ENCODE measurements at places on chromosomes 5 and 9.

GRCh38 chr9:36559036-36559695 lies 13.5 kb upstream of the MELK start:
- no peak for DNase-seq

GRCh38 chr5:148499452-148499851 lies 115.7 kb downstream of the FBXO38 start:
- no peak for DNase-seq

- DNase-seq = no peak
These were observed 22.3 kb downstream of the LEAP2 start for GRCh38 chr5:132895719-132896305.

DNA sequence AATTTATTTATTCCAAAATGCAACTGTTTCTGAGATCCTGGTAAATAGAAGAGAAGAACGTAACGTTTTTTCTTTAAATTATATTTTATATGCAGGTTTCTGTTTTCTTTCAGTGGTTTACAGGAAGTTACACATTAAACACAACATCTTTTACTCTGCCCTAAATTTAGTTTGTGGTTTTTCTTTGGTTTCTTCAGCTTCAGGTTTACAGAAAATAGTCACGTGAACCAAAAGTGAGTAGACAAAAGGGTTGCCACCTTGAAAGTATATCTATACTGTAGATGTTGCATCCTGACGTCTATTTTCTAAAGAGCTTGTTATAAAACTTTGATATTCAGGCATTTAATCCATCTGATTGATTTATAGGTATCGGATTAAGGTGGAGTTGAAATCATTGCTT lies 1236.6 kb downstream of the MAT2B start:
- no peak for DNase-seq

GRCh38 chr9:115513148-115513547 lies 395.2 kb upstream of the TNC start:
- DNase-seq = no peak

DNA sequence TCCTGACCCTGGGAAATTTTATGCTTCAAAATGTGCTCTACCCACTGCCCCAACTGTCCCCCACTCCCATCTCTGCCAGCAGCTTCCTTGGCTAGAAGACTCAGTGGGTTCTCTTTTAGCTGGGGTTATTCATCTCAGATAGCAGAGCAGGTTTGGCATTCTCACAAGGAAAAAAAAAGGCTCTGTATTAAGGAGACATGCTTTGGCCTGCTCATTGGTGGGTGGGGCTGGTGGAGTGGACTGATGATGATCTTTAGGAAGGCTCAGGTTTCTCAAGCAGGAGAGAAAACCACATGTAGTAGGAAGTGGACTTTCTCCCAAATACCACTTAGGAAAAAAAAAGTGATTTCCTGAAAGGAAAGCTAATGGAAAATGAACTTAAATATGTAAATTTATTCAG lies 279.2 kb upstream of the ZNF462 start:
- DNase-seq = no peak

- DNase-seq = no peak
These were observed 11.3 kb downstream of the C9 start for GRCh38 chr5:39352951-39353350.

DNA sequence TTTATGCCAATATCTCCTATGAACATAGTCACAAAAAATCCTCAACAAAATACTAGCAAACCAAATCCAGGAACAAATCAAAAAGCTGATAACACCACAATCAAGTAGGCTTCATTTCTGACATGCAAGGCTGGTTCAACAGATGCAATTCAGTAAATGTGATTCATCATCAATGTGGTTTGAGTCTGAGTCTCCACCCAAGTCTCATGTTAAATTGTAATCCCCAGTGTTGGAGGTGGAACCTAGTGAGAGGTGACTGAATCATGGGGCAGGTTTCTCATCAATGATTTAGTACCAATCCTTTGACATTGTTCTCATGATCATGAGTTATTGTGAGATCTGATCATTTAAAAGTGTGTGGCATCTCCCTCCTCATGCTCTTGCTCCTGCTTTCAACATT lies 1072.7 kb downstream of the NR2F1-AS1 start:
- no peak for DNase-seq

- DNase-seq = no peak
These were observed 135.4 kb upstream of the CCDC152 start for GRCh38 chr5:42621242-42621641.

- no peak for DNase-seq
These were observed 390 bp upstream of the SNX2 start for GRCh38 chr5:122774519-122774860.

- DNase-seq = no peak
These were observed 11.4 kb downstream of the PCDHGA12 start for GRCh38 chr5:141441571-141442170.

GRCh38 chr9:117682955-117683710 lies 21.1 kb upstream of the TLR4 start:
- no peak for DNase-seq

DNA sequence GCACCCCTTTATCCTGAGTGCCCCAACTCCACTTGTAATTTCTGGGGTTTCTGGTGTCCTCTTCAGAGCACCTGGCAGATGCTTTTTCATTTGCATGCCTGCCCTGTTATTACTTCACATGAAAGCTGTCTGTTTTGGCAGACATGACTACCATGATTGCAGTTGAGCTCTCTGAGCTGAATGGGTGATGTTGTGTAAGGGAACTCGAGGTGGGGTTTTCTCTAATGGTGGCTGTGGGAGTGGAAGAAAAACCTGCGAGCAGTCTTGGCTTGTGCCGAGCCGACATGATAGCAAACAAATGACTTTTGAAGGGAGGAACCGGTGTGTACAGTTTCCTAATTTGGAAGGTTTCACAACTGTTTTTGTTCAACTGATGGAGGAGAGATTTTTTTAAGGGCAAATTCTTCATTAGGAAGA lies 196.2 kb downstream of the AOPEP start:
- DNase-seq = no peak

- no peak for DNase-seq
These were observed 198.1 kb upstream of the EFNA5 start for GRCh38 chr5:107868650-107869409.

DNA sequence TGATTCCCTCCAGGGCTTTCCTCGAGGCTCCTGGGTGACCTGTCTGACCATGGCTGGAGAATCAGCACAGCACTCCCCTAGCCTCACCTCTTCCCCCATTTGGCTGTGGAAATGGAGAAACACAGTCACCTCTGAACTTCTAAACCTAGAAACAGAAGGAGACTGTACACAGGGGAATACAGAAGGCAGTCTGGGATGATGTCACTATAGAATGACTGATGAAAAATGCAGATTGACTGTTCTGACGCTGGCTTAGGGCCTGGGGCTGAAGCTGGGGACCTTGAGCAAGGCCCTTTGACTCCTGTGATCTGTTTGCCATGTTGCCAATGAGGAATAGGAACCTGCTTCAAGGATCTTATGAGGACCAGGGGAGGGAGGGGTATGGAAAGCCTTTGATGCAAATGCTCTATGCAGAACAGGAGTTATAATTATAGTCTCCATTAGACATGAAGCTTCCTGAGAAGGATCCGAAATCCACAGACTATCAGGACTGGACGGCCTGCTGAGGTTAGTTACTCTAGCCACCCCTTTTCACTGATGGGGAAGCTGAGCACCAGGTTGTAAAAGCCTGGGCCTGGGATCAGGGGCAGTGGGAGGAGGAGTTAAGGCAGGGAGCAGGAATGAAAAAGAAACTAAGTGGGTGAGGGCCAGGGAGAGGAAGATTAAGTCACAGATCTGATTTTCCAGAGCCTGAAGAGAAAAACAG lies 24.4 kb upstream of the ANXA6 start:
- no peak for DNase-seq

GRCh38 chr9:8857068-8857925 lies 1057.7 kb upstream of the DMAC1 start:
- DNase-seq = no peak

- no peak for DNase-seq
These were observed 48.3 kb upstream of the IRX4 start for GRCh38 chr5:1930880-1931603.

- DNase-seq = no peak
These were observed 4.3 kb downstream of the SPATA31E1 start for GRCh38 chr9:87886933-87887505.

GRCh38 chr5:149917073-149917676 lies 27.4 kb downstream of the PDE6A start:
- DNase-seq = no peak

DNA sequence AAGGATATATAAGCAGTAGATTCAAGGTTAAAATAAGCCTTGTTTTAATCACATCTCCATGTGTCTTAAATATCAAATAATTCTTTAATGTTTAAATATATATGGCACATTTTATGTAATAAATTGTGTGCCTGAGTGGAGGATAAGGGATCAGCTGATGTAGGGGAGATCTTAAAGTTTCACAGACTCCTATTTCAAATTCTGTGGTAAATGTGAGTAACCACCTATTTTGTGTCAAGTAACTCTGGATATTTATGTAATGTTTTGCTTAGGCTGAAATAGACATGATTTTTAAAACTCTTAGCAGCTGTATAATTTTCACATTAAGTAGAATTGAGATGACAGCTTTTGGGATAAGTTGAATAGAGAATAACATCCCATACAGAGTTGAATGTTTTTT lies 41.3 kb upstream of the ITGA2 start:
- DNase-seq = no peak

DNA sequence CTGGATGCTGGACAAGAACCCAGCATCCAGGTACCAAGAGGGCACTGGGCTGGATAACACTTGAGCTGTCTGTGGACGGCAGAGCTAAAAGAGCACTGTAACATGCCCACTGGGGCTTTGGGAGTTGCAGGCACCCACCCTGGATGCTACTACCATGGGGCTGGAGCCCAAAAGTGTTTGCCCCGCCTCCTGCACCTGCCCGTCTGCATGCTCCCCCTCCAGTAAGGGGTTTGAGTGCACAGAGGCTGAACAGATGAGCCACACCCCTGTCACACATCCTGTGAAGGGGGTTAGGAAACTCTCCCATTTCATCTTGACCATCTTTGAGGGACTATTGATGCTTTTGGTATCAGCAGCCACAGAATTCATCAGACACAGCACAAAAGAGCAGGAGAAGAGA lies 69.0 kb downstream of the LIX1 start:
- no peak for DNase-seq

DNA sequence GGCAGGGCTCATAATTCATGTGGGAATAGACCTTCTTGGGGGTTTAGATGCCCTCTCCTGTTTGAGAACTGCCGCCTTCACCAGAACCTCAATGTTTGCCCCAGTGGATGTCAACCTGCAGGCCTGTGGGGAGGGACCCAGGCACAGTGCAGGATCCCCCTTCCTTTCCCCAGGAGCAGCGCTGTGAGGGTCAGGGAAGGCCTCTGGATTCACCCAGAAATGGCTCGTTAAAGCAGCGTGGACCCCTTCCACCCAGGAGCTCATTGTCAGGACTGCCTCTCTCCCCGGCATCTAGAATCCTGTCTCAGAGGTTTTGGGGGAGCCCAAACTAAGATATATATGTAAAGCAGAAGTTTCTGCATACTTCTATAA lies 188.3 kb downstream of the GADD45G start:
- DNase-seq = no peak

- DNase-seq = no peak
These were observed 1.6 kb upstream of the SPATA9 start for GRCh38 chr5:95684361-95684760.

- no peak for DNase-seq
These were observed 67.2 kb downstream of the MRPL36 start for GRCh38 chr5:1732238-1732941.

DNA sequence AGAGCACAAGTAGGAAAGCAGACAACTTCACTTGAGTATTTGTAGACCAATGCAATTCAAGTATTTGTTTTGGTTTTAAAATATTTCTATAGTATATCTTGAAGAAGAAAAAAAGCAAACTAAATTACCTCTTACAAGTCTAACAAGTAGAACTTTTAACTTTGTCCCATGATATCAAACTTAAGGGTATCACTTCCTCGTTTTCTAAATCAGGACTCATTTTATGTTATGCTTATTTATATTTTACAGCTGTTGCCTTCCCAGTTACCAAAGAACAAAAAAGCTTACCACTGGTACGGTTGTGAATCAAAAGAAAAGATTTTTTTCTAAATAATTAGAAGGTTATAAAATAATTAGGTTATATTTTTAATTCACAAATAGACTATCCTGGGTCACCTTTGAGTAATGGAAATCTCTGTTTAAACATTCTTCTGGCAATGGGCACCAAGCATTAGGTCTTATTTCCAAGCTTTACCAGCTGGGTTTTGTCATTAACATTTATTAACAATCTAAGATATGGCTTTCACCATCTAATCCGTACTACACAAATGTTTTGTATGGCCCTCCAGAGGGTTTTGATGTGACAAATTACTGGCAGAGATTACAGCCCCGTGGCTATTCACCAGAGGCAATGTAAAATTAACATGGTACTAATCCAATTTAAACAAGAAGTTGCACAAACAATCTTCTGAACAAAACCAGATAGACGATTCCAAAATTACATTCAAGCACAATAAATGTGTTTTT lies 63.6 kb downstream of the CEP120 start:
- no peak for DNase-seq

DNA sequence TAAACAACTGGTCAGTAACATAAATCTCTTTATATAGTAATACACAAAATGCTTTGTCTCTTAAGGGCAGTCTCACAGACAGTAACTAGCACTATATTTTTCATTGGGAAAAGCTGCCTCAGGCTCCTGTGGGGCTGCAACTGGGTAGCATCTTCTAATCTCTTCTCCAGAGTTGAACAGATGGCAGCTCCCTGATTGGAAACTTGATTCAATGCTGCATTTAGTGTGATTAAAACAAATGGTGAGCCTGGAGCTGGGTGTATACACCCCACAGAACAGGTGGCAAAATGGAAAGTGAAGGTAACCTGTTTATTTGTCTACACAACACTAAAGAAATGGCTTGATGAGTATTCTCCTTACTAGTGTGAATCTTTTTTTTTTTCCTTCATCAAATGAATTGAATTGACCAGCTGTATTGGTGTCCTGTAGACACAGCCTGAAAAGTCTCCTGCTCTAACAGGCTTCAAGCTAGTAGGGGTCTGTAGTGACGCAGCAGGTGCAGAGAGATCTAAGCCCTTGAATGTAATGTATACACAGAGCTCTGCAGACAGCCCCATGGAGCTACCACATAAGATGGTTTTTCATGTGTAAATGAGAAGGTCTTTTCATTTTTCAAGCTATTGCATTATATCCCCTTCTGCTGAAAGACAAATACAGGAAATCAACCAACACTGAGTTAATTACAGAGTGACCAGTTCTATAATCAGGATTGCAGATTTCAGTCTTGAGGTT lies 43.3 kb downstream of the IZUMO3 start:
- DNase-seq = no peak

GRCh38 chr5:174491265-174491664 lies 233.1 kb upstream of the MSX2 start:
- DNase-seq = no peak

- DNase-seq = no peak
These were observed 261.6 kb downstream of the GLIS3 start for GRCh38 chr9:4038182-4038723.

DNA sequence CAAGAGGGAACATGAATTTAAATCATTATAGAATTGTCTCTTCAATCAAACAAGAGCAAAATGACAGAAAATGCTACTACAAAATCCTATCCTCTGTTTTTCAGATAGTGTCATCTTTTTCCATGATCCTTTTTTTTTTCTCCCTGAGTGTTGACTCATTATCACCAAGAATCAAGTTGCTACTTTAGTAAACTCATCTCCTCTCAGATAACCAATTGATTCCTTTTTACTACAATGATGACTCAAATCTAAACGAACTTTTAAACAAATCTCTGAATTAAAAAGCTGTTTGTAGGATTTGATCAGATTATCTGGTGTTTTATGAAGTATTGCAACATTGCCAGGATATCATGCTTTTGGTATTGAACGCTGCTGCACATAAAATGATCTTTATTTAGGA lies 23.9 kb upstream of the IL7R start:
- no peak for DNase-seq

- no peak for DNase-seq
These were observed 825.9 kb upstream of the GRAMD2B start for GRCh38 chr5:125597338-125597737.

GRCh38 chr5:158785397-158785796 lies 314.3 kb downstream of the EBF1 start:
- DNase-seq = no peak
